WTC11 (cell line): ENCODE measurements at places on chromosomes 5 and 9. TPM values are rescaled to one million over a fixed set of nuclear protein-coding genes. Genes with fewer than 3 reads are reported as not detected.

DNA sequence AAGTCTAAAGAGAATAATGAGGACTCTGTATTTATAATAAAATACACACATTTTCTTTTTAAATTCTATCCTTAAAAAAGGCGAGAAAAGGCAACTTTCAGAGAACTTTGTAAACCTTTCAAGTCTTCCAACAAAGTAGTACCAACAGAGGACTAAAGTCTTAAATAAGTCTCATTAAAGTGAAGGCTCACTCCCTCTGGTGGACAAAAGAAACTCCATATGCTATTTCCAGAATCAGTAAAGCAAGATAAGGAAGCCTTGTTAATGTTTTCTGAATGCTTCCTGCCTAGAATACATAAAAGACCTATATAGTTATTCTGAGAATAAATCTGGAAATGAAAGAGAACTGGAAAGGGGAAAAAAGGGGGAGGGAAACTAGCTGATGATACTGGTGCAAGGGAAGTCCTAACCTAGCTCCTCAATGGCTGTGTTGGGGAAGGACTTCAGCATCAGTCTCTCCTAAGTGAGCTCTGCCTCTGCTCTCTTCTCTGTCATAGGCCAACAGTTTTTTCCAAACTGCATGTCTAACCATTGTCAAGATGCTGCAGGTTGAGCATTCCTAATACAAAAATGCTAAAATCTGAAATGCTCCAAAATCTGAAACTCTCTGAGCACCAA is 7.2 kb downstream of the HMGCS1 start:
- no peak overlapping the region for H3K4me3 ChIP-seq
- H3K27ac ChIP-seq: 0 out of 2 replicates have a peak overlapping the region, but pooled peaks have one; percentile 22
- no peak for DNase-seq
- peaks cover 9% of the 10 kb centered on the region; the same call in 1 of the 2 replicates for H3K36me3 ChIP-seq
- peaks cover 79% of the 10 kb centered on the region for H3K4me1 ChIP-seq

DNA sequence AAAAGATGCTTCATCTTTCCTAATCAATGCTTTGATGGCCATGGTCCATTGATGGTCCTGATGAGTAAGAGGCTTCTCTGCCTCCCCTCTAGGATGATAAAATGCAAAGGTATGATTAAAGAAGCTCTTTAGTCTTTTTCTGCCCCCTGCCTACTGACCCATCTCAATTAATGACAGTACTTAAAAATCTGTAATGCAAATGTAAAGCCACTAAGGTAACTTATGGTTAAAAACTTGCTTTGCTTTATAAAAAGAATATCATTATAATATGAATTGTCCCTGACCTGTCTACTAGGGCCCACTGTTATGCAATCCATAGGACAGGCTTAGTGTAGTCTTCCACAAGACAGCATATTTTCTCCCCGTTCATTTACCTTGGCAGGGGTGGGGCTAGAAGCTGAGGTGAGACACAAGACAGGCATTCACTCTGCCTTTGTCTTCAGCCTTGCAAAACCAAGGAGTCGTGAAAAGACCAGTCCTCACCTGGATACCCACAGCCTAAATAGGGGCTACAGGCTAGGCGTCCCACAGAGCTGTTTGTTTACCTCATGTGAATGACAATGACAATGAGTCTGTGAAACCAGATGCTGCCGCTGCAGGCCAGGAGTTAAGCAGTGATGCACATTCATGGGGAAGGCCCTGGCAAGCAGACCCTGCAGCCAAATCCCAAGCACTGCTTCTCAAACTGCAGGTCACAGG is 60.4 kb downstream of the BNC2 start:
- H3K4me1 ChIP-seq: peaks cover 86% of the 10 kb centered on the region
- H3K4me3 ChIP-seq: peak overlapping the region; percentile 47; the same call in 1 of the 2 replicates
- no peaks in the 10 kb centered on the region for H3K36me3 ChIP-seq
- peak; percentile 90 for DNase-seq

DNA sequence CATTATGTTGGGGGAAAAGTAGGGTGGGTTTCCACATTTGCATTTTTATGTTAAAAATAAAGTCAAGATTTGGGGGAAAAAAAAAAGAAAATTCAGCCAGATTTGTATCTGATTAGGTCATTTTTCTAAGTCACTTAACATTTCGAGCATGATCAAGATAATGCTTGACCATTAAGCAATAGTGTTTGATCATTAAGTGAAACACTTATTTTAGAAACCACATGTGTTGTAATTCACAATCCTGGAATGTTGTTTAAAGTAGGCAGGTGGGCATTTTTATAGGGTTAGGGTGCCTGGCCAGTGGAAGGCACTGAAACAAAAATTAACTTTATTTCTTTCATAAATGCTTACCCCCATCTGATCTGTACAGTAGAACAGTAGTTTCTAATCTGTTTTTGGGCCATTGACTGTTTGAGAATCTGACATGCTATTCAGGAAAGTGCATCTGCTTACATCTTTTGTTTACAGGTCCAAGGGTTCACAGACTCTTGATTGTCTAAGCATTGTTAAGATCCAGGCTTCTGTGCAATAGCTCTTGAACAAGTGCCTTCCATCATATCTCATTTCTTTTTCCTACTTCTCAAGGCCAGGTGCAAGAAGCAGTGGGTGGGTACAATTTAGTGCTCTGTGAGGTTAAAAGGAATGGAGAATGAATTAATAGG is 9.1 kb downstream of the ZCCHC9 start:
- DNase-seq: no peak
- H3K27ac ChIP-seq: no peak overlapping the region
- H3K27me3 ChIP-seq: no peaks in the 10 kb centered on the region
- H3K4me3 ChIP-seq: no peak overlapping the region

DNA sequence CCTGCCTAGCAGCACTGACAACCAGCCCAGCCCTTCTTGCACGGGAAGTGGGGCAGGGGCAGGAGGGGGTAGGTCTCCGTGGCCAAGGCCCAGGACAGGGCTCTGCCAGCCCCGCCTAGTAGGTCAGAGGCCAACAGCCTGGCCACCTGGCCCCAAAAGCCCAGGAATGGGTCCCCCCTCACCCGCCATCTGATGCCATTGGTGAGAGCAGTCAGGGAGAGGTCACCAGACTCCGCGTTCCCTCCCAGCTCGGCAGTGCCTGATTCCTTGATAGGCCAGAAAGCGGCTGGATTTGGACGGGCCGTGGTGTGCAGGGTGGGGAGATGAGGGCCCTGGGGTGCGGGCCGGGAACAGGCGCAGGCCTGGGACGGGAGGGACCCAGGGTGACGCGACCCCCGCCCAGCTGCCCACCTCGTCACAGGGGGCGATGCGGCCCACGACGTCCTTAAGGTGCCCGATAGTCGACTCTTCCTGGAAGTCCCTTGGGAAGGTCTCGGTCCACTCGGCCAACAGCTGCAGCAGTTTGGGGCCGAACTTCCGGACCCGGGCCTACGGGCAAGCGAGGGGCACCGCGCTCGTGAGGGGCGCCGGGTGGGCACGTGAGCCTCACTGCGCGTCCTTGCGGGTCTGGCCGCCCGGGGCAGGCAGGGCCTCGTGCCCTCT is 64.5 kb upstream of the RNF130 start:
- no peak overlapping the region for H3K27ac ChIP-seq
- H3K36me3 ChIP-seq: no peaks in the 10 kb centered on the region
- no peak overlapping the region for H3K4me3 ChIP-seq

- peak; percentile 33 for DNase-seq
- peaks cover 17% of the 10 kb centered on the region for H3K27me3 ChIP-seq
- H3K27ac ChIP-seq: peak overlapping the region; percentile 83
- peaks cover 26% of the 10 kb centered on the region for H3K4me1 ChIP-seq
- peak overlapping the region; percentile 93 for H3K4me3 ChIP-seq
Measured at GRCh38 chr9:34374905-34375552, 1.7 kb downstream of the MYORG start.

GRCh38 chr5:4627929-4628328 is 512.2 kb upstream of the ADAMTS16 start:
- peaks cover 39% of the 10 kb centered on the region for H3K4me1 ChIP-seq
- 0 out of 2 replicates have a peak overlapping the region, but pooled peaks have one; percentile 15 for H3K27ac ChIP-seq
- no peak for DNase-seq
- H3K27me3 ChIP-seq: no peaks in the 10 kb centered on the region

DNA sequence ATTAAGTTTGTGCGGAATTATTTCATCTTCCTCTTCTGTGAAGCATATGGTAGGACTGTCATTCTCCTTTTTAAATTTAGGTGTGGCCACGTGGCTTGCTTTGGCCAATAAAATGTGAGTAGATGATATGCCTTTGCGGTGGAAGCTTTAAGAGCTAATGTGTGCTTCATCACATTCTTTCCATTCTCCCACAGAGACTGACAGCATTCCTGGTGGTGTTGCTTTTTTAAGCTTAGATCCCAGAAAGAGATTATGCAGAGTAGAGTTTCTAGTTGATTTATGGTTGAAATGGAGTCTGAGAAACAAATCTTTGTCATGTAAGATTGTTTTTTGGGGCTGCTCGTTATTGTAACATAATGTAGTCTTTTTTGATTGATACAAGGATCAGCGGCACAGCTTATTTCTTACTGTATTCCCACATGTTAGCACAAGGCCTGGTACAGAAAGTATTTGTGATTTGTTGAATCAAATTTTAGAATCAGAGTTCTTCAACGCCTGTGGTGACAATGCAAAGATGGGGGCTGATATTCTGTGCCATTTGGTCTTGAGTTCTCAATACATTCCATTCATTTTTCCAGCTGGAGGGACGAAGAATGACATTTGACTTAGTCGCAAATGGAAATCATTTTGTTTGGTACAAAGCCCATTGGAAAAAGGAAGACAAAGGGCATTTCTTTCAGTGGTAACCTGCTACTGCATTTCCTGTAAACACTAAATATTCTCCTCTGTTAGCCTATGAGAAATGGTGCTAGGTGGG is 209.9 kb upstream of the VLDLR start:
- no peak for DNase-seq
- no peak overlapping the region for H3K4me3 ChIP-seq
- H3K36me3 ChIP-seq: peaks cover 6% of the 10 kb centered on the region
- peak overlapping the region; percentile 93 for H3K27ac ChIP-seq
- H3K4me1 ChIP-seq: peaks cover 24% of the 10 kb centered on the region

DNA sequence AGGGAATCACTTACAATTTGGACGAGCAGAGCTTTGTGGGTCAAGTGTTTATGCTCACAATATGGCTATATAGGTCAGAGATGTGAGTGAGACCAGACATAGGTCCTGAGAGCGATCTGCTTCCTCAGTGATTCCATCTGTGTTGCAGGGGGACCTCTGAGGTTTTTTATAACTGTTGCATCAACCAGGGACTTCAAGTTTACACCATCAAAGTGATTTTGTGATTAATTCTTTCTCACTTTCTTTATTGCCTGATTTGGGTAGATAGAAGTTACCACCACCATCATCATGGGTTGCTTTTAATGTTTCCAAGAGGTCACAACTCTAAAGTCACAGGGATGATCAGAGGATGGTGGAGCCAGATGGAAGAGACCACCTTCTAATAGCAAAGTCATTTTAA is 7.0 kb upstream of the MTAP start:
- H3K4me3 ChIP-seq: no peak overlapping the region
- no peak overlapping the region for H3K27ac ChIP-seq
- no peak for DNase-seq
- no peaks in the 10 kb centered on the region for H3K36me3 ChIP-seq

DNA sequence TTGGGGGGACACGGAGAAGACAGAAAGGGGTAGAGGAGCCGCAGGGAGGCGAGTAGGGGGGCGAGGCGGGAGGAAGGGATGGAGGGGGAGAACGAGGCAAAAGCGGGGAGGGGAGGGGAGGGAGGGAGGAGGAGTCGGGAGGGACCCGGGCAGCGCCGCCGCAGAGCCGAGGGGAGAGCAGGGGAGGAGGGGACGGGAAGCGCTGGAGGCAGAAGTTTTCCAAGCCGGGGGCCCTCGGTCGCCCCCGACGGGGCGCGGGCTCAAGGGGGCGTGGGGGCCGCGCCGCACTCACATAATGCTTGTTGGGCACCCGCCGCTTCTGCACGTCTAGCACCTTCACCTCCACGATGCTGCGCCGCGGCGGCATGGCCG is 353 bp downstream of the SH3PXD2B start:
- H3K36me3 ChIP-seq: no peaks in the 10 kb centered on the region
- peak overlapping the region; percentile 90 for H3K4me3 ChIP-seq
- peaks cover 54% of the 10 kb centered on the region for H3K4me1 ChIP-seq
- DNase-seq: peak; percentile 70

IL5 gene
- total RNA-seq: not detected in 3 replicates

ARHGEF37 gene
- total RNA-seq: 0.66 to 1.1 TPM (median 0.71 TPM) in 3 replicates
